Nephron progenitor cell (in vitro differentiated cells): ENCODE measurements at places on chromosomes 13 and 19.

DNA sequence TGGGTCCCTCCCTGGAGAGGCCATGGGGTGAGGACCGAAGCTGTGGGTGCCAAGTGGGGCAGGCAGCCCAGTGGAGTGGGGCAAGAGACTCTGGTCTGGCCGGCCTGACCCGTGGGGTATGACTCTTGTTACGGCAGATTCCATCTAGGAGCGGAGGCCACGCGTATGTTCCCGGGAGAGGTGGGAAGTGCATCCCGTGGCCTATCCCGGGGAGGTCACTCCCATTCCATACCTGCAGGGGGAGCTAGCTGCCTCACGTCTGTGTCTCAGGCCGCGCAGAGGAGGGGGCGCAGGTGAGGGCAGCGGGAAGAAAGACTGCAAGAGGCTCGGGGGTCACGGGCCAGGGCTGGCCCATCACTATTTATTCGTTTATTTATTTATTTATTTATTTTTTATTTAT, 4.9 kb downstream of the CSNK1G2 start:
- peak; percentile 69 for DNase-seq

- no peak for DNase-seq
Measured at GRCh38 chr13:23867027-23867491, 22.1 kb downstream of the MIPEP start.

GRCh38 chr13:100447831-100448230, 140.8 kb downstream of the GGACT start:
- no peak for DNase-seq

DNA sequence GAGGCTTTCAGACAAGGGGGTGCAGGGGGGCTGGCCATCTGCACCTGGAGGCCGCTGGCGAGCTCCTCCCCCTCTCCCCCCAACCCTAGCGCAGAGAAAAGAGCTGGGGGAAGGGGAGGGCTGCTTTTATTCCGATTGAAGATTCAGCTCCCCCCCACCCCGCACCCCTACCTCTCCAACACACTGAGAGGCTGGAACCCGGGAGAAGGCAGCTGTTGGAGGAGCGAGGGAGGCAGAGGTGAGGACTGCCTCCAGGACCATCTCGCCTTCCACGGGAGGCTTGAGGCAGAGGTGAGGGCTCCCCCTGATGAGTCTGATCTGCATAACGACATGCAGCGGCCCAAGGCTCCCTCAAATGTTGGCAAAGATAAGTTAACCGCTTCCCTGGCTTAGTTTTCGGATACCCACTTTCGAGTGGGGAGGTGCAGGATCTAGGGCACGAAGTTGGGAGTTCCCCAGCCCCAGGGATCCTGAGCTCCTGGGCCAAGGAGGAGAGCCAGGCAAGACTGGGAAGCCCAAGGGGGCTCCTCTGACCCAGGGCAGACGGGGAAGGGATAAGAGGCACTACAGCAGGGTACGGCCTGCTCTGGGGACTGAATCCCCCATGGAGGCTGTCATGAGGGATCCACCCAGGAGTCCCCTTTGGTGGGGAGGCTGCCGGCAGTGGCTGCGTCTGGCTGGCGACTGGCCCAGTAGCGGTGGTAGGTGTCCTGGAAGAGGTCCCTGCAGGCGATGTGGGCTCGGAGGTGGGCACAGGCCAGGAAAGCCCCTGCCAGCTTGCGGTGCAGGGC, 1.2 kb upstream of the NUMBL start:
- peak; percentile 8 for DNase-seq

DNA sequence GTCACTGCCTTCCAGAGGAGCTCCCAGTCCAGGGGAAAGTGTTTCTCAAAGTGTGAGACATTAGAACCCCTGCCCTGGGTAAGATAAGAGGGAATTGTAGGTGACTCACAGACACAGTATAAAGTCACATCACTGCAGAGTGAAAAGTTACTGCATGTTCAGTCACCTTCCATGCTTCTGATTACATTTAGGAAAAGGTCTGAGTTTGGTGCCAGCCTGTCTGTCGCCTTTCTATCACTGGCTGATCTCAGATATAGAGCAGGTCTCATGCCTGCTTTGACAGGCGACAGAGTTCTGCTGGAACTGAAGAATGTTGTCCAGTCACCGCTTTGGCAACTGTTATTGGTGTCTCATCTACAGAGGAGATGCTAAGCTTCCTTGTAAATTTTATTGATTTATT, 1078.6 kb downstream of the UQCRFS1 start:
- no peak for DNase-seq

- peak; percentile 53 for DNase-seq
Measured at GRCh38 chr19:2034729-2035589, 16.1 kb downstream of the MKNK2 start.

GRCh38 chr13:34276764-34277163, 458.8 kb downstream of the RFC3 start:
- DNase-seq = no peak

DNA sequence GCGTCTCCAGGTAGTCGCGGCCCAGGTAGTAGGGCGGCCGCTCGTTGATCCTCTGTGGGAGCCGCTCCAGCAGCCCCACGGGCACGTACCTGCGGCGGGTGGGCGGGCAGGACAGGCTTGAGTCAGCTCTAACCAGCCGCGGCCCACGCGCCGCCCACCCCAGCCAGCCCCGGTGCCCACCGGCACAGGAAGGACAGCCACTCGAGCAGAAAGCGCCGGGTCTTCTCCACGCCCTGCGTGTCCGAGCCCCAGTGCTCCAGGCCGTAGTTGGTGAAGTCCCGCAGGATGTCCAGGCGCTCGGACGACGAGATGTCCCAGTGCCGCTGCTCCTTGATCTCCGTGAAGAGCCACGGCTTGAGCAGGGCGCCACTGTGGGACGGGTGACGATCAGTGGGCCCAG, 877 bp upstream of the PRR22 start:
- no peak for DNase-seq

GRCh38 chr13:46487748-46488147, 65.2 kb upstream of the LRCH1 start:
- no peak for DNase-seq

DNA sequence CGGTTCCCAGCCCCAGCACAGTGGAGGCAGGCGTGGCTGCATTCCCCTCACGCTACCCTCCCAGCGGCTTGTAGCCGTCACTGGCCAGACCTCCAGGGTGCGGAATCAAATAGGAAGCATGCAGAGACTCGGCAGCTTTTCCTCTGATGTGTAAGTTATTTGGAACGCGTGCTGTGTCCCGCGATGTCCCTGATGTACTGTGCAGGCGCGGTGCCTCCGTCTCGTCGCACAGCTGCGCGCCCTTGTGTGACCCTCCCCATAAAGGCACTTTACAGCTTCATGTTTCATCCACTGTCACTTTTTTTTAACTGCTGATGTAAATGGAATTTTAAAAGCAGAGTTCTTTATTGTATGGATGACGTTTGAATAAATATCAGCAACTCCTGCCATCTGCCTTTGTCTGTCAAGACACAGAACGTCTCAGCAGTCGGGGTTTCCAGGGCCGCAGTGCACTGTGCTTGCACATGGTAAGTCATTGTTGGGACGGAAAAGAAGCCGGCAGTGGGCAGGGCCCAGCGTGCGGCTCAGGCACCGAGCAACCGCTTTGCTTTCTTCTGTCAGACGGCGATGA, 7.3 kb upstream of the F7 start:
- DNase-seq = no peak

DNA sequence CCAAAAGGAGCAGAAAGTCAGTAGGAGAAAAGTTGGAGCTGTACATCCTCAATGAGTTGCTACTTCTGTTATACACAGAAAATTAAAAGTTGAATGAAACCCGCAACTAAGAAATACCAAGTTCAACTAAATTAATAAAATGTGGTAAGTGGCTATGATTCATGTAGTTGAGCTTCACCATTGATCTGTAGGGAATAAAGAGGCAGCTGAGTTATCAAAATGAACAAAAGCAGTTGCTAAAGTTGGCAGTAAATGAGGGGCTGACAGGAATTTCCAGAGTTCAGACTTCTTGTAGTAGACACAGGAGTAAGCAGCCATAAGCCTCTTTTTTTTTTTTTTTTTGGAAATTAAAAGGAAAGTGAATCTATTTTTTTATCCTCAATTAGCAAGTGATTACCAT, 234.6 kb downstream of the POSTN start:
- DNase-seq = no peak

DNA sequence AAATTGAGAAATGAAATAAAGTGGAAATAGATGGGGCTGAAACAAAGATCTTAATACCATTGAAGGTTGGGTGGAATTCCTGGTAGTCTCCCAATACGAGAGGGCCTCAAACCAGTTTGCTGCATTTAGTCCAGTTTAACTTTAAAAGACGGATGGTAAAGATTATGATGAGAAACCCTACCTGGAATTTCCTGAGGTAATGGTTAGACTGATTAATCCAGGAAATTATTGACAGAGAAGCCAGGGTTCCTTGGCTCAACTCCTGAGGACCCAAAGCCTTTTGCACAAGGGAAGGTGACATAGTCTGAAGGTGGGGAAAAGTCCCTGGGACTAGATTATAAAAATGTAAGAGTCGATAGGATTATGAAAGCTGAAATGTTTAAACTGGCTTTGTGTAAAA, 133.2 kb upstream of the SLITRK5 start:
- DNase-seq = no peak

- DNase-seq = peak; percentile 36
Measured at GRCh38 chr19:34365463-34366401, 736 bp downstream of the GPI start.

DNA sequence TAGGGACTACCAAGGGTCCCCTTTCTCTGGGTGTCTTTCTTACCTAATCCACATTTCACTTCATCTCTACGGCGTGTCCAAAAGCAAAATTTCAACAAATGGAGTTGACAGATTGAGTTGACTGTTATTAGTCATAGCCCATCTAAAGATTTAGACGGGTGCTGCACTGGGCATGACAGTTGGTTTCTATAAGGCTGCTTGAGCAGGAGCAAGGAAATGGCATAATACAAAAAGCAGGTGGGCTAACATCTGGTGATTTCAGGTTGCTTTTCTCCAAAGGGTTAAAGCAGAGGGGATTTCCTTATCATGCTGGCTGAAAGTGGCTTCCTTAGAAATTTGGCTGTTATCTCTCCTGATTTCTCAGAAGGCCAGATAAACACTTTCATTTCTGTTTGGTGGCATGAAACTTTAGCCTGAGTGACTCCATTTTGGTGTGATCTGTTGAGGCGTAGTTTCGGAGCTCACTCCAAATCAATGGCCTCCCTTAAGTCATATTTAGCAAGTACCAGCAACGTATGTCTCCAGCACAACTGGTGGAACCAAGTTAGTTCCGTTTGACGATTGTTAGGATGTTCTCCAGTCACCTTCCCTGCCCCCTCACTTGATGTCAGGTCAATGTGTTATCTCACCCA, 440.4 kb downstream of the FGF9 start:
- DNase-seq = no peak
